Naive thymus-derived CD8-positive, alpha-beta T cell (primary cell): ENCODE measurements at places on chromosomes 4 and X.

DNA sequence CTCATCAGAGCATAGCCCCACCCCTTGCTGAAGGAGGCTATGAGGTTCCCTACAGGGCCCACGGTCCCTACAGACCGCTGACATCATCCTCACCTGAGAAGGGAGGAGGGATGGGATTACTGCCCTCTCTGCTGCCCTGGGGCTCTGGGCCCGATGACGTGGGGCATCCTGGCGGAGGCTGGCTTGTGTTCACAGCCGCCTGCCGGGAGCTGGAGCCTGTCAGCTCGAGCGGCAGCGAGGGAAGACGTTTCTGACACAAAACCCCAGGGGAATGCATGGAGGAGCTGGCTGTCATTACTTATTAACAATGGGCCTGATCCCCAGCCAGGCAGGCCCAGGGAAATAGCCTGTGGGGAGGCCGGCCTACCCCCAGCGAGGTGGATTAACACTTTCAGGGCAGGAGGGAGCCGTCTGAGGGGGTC is 106.6 kb upstream of the ATP6AP2 start:
- H3K4me3 ChIP-seq: no peak overlapping the region
- H3K4me1 ChIP-seq: peaks cover 35% of the 10 kb centered on the region
- H3K27ac ChIP-seq: no peak overlapping the region

GRCh38 chr4:159013692-159014091 is 89.2 kb upstream of the RAPGEF2 start:
- DNase-seq: no peak
- H3K4me1 ChIP-seq: peaks cover 1% of the 10 kb centered on the region
- no peak overlapping the region for H3K4me3 ChIP-seq

DNA sequence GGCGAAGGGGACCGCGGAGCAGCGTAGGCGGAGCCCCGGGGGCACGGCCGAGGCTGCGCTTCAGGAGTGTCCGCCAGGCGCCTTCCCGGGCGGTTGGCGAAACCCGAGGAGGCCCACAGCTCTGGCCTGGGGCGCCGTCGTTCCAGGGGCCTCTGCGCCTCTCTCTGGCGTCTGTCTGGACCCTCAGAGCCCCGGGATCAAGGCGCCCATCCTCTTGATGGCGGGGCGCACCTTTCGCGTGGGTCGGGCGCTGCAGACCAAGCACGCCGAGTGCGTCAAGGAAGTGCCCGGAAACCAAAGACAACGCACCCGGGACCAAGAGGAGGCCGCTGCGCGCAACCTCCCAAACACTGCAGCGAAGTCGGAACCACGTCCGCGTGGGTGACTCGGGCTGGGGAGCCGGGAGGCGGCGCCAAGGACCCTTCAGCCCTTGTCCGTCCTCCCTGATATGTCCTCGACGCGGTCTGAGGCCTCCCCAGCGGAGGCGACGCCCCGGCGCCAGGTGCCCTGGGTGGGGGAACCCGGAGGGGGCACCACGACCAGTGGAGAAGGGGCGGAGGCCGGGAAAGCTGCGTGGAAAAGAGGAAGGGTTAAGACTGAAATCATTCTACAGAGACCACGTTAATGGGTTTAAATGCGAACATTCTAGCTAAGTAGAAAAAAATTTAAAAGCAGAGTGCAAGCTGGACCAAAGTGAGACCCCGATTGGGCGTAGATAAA is 9.9 kb downstream of the HMX1 start:
- H3K4me3 ChIP-seq: no peak overlapping the region
- peaks cover 65% of the 10 kb centered on the region for H3K27me3 ChIP-seq
- no peak overlapping the region for H3K27ac ChIP-seq
- no peak for DNase-seq

- H3K36me3 ChIP-seq: peaks cover 14% of the 10 kb centered on the region
- H3K4me3 ChIP-seq: no peak overlapping the region
- no peak overlapping the region for H3K27ac ChIP-seq
- H3K4me1 ChIP-seq: peaks cover 15% of the 10 kb centered on the region
Measured at GRCh38 chr4:99863804-99864203, 30.4 kb downstream of the LAMTOR3 start.

- H3K36me3 ChIP-seq: no peaks in the 10 kb centered on the region
- H3K4me1 ChIP-seq: no peaks in the 10 kb centered on the region
- no peak for DNase-seq
- no peak overlapping the region for H3K4me3 ChIP-seq
Measured at GRCh38 chr4:84849051-84849640, 117.3 kb downstream of the WDFY3 start.

DNA sequence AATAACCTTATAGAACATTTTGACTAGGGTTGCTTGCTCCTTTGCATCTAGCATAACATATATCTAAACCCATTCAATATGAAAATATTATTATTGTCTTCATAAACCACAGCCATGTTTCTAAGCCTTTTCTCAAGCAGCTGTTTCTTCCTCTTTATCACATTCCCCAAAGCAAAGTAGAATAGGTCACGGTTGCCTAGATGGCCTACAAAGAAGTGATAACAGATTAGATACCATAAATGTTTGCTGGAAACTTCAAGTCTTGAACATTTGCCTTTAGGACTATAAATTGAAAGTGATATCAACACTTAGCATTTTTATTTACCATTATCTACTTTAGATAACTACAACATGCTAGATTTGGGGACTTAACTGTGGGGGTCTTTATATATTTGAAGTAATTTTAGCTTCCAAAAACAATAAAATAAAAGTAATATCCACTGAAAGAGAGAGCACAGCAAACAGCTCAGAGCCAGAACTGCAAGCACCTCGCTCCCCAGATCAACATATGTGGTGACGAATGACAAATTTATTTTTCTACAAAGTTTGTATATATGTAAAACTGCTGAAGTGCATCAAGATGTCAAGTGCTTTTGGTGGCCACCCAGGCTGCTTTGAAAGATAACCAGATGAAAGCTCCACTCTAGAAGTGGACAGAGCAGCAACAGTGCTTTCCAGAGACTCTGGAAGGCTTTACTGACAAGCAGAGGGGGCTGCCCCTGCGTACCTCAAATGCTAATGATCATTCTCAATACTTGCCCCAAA is 8.0 kb downstream of the HHIP start:
- no peaks in the 10 kb centered on the region for H3K4me1 ChIP-seq
- no peaks in the 10 kb centered on the region for H3K36me3 ChIP-seq
- no peak for DNase-seq
- no peak overlapping the region for H3K4me3 ChIP-seq
- no peak overlapping the region for H3K27ac ChIP-seq
- H3K27me3 ChIP-seq: peaks cover 5% of the 10 kb centered on the region

DNA sequence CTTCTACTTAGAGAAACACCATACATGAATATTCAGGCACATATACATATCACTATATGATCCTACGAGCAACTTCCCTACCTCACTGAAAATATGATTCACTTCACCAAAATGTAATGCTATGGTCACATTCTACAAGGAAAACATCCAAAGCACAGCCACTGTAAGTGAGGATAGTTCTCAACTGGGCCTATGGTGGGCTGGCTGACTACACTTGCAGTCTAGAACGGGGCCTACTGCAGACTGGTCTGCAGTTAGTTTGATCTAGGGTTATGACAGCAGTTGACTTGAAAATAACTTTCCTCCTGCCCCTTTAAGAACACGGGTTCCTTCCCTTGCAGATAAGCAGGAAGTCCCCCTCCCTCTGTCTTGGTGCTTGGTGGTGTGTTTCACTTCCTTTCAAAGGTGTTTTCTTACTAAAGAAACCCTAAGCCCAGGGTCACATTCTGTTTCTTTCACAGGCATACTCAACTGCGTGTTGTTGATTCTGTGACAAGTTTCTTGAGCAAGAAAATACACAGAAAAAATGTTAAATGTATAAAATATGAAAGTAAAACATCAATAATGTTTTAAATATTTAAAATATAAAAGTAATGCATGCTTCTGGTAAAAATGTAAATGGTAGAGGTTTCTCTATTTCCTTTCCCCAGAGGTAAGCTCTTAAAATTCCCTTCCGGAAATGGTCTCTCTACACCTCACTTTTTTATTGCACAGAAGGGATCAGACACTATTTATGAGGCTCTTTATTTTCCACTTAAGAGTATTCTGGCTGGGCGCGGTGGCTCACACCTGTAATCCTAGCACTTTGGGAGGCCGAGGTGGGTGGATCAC is 18.0 kb upstream of the TMSB4X start:
- peak; percentile 79 for DNase-seq
- no peaks in the 10 kb centered on the region for H3K27me3 ChIP-seq
- no peaks in the 10 kb centered on the region for H3K36me3 ChIP-seq

DNA sequence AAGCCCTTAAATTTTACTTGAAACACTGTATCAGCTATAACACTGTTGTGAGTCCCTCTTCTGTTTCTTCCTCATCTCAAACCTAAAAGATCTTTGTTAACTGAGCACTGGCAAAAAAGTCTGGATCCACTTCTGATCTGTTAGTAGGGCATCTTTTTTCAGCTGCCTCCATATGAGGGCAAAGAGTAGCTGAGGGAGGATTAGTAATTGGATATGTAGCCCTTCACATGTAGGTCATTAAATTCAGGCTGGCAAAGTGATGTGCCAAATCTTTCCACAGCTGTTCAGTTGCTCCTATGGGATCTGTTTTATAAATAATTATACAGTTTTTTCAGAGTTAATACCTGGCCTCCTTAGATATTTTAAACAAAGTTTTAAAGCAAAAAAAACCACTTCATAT is 1.1 kb upstream of the TRMT10A start:
- H3K27me3 ChIP-seq: peaks cover 17% of the 10 kb centered on the region
- H3K27ac ChIP-seq: no peak overlapping the region
- peak overlapping the region; percentile 61 for H3K4me3 ChIP-seq

DNA sequence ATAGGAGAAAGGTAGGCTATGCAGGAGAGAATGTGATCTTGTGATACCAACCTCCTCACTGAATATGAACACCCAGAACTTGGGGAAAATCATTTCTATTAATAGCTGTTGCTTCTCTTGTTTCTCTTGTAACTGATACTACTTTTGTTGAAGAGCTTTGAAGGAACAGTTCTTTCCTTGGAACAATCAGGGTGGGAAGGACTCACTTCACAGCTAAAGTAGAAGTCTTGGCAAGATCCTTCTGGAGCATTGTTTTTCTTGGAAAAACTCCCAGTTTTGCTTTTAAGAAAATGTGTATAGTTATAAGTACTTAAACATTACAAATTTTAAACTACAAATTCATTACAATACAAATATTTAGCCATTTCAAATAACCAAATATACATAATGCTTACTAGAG is 19.1 kb upstream of the XK start:
- H3K4me1 ChIP-seq: no peaks in the 10 kb centered on the region
- H3K27me3 ChIP-seq: no peaks in the 10 kb centered on the region

DNA sequence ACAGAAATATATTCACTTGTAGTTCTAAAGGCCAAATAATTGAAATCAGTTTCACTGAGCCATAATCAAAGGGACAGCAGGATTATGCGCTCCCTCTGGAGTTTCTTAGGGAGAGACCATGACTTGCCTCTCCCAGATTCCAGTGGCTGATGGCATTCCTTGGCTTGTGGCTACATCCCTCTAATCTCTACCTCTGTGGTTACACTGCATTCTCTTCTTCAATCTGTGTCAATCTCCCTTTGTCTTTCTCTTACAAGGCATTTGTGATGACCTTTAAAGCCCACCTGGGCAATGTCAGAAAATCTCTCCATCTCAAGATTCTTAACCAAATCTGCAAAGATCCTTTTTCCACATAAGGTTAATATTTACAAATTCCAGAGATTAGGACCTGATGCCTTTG is 260.2 kb downstream of the UNC5C start:
- H3K36me3 ChIP-seq: no peaks in the 10 kb centered on the region
- no peak overlapping the region for H3K27ac ChIP-seq
- no peaks in the 10 kb centered on the region for H3K27me3 ChIP-seq
- peaks cover 26% of the 10 kb centered on the region for H3K4me1 ChIP-seq
- H3K4me3 ChIP-seq: no peak overlapping the region

GRCh38 chrX:79161655-79162054 is 17.2 kb downstream of the GPR174 start:
- peak; percentile 84 for DNase-seq
- peak overlapping the region; percentile 94 for H3K27ac ChIP-seq
- H3K36me3 ChIP-seq: no peaks in the 10 kb centered on the region
- H3K27me3 ChIP-seq: no peaks in the 10 kb centered on the region

DNA sequence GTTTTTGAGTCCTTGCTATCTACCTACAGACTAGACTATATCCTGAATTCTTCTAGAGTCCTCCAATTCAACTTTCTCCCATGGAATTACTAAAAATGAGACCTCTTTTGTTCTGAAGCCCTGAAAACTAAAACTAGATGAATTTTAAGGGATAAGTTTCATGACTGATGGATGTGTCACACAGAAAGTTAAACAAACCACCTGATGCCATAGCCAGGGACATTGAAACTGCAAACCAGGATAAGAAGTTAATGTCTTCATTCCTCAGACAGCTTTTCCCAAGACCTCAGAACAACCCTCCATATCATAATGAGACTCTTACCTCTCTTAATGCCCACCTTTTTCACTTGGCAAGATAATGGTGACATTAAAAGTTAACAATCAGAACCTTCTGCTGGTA is 81.5 kb upstream of the PTPN13 start:
- no peak overlapping the region for H3K4me3 ChIP-seq
- H3K4me1 ChIP-seq: no peaks in the 10 kb centered on the region
- no peaks in the 10 kb centered on the region for H3K27me3 ChIP-seq
- DNase-seq: no peak
- H3K36me3 ChIP-seq: no peaks in the 10 kb centered on the region

DNA sequence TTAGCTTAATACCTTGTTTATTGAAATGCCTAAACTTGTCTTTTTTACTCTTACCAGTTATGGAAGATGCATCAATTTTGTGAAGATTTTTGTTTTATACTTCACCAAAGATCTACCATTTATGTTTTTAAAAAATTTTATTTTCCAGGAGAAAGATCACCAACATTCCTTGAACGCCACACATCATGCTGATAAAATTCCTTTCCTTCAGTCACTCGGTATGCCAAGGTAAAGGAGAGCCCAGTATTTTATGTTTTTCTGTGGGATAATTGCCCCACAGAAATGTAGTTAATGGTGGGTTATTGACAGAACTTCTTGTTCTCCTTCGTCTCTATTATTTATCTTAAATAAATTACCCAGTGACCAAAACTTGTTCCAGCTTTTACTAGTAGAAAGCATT is 217.0 kb downstream of the GC start:
- no peak overlapping the region for H3K27ac ChIP-seq
- no peak for DNase-seq
- no peaks in the 10 kb centered on the region for H3K4me1 ChIP-seq
- no peaks in the 10 kb centered on the region for H3K36me3 ChIP-seq
- no peak overlapping the region for H3K4me3 ChIP-seq

DNA sequence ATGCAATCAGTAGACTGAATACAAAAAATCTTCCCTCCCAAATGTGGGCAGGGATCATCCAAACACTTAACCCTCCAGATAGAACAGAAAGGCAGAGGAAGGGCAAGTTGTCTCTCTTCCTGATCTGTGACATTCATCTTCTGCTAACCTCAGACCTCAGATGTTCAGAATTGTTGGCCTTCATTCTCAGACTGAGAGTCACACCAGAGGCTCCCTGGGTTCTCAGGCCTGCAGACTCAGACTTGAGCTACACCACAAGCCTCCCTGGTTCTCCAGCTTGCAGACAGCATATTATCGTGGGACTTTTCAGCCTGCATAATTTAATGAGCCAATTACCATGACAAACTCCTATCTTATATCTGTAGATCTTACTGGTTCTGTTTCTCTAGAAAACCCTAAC is 1471.6 kb upstream of the ADGRL3 start:
- H3K36me3 ChIP-seq: no peaks in the 10 kb centered on the region
- H3K27me3 ChIP-seq: no peaks in the 10 kb centered on the region
- H3K4me1 ChIP-seq: no peaks in the 10 kb centered on the region
- DNase-seq: no peak
- H3K27ac ChIP-seq: no peak overlapping the region

- no peaks in the 10 kb centered on the region for H3K36me3 ChIP-seq
- H3K27me3 ChIP-seq: no peaks in the 10 kb centered on the region
- no peak for DNase-seq
- no peak overlapping the region for H3K27ac ChIP-seq
- no peaks in the 10 kb centered on the region for H3K4me1 ChIP-seq
Measured at GRCh38 chrX:77398330-77398954, 48.7 kb upstream of the FGF16 start.
